ENCODE measurements at places on chromosomes 4 and X.

- DNase-seq: no peak
Observed at GRCh38 chr4:15198070-15198727, 195.9 kb downstream of the CPEB2 start.

- no peak for DNase-seq
Observed at GRCh38 chrX:123188081-123188480, 4.0 kb downstream of the GRIA3 start.

- no peak for DNase-seq
Observed at GRCh38 chr4:1260418-1261106, 11.6 kb upstream of the CTBP1 start.

DNA sequence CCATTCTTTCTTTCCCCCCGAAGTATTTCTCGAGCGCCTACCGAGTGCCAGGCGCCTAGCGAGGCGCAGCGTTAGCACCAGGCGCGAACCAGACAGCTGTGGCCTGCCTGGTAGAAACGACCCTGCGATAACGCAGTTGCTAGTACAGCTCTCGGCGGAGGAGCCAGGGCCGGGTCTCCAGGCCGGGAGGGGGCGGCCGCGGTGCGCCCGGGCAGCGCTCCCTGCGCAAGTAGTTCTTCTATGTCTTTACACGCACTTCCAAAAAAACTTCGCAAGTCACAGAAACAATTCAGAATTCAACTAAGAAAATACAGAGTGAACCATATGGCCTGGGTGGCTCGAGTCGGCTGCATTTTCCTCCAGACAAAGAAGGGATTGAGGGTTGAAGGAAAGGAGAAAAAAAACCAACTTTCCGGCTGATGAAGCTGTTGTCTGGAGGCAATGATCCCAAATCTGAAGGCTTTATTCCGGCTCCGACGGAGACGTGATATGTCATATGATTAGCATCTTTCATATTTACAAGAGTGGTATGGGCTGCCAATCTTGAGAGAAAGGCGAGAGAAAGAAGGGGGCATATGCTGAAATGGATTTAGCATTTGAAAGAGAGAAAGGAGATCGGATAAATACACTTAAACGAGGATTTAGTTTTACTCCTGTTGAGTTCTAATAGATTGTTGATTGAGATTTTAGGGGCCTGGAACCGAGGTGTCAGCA lies 7.2 kb upstream of the NEUROG2 start:
- DNase-seq: no peak

GRCh38 chrX:39361736-39362135 lies 560.5 kb downstream of the MID1IP1 start:
- DNase-seq: no peak

DNA sequence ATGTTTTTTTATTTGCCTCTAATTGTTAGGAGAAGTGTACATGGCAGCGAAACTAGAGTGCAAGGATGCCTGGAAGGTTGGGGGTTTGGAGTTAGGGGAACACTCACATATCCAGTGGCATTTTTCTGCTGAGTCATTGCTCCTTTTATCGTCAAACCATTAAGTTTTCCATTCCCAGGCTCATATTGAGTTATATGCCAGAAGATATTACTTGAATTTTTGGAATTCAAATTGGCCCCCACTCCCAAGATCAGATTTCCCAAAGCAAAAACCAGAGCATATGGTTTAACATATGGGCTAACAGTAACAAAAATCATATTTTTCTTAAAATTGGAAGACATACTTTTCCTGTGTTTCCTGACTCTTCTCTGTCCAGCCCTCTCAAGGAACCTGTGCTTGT lies 152.7 kb downstream of the FSTL5 start:
- DNase-seq: no peak

GRCh38 chr4:8537041-8537461 lies 43.1 kb upstream of the GPR78 start:
- DNase-seq: no peak

DNA sequence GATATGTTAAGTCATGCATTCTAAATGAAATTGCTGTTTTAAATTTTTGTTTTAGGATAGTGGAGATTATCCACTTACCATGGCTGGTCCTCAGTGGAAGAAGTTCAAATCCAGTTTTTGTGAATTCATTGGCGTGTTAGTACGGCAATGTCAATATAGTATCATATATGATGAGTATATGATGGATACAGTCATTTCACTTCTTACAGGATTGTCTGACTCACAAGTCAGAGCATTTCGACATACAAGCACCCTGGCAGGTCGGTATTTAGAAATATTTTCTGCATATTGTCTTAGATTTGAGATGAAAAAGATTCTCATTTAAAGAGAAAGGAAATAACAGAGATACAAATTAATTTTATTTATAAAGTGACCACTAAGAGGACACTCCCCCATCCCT lies 83.6 kb downstream of the STAG2 start:
- DNase-seq: no peak

DNA sequence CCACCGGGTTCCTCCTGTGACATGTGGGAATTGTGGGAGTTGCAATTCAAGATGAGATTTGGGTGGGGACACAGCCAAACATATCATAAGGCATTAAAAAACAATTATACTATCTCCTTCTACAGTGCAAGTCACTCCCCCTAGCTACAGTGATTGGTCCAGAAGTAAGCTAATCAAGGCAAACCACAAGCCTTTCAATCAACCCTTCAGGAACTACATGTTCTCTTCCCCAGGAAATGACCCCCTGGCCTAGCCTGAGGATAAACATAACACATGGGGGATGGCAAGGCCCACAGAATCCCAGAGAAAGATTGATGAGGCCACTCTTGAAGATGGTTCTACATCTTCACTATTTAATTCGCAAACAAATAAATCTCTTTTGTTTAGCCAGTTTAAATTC lies 25.2 kb upstream of the FAM241A start:
- no peak for DNase-seq

GRCh38 chrX:119391279-119391678 lies 7.9 kb upstream of the SLC25A43 start:
- DNase-seq: no peak

DNA sequence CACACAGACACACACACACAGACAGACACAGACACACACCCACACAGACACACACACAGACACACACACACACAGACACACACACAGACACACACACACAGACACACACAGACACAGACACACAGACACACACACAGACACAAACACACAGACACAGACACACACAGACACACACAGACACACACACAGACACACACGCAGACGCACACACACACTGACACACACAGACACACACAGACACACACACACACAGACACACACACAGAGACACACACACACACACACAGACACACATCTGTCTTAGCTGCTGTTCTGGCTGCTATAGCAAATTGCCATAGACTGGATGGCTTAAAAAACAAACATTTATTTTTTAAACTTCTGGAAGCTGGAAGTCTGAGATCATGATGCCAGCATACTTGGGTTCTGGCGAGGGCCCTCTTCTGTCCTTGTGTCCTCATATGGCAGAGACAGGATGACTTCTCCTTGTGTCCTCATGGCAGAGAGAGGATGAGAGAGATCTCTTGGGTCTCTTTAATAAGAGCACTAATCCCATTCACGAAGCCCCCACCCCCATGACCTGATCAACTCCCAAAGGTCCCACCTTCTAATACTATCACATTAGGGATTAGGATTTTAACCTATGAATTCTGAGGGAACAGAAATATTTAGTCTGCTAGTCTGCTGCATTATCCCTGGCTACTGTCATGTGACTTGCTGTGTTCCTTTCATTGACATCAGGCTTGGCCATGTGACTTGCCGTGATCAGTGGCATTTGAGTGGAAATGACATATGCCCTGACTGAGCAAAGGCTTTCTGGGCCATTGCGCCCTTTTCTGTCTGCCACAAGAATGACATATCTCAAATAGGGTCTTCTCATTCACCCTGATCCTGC lies 32.7 kb upstream of the RASGEF1B start:
- DNase-seq: no peak

DNA sequence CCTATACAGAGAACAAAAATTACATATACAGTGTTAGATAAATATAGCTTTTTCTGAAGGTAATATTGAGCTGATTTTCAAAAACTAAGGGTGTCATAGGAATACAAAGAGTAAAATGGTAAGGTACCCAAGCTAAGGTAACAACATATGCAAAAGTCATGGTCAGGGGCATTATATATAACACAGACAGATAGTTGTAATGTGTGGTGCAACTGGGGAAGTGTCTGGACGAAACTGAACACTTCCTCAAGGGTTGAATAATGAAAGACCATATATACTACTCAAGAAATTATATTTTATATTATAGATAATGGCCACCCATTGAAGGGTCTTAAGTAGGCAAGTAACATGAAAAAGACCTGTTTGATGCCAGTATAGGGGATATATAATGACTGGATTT lies 262.1 kb upstream of the CXXC4 start:
- no peak for DNase-seq

- DNase-seq: no peak
Observed at GRCh38 chrX:80388206-80388605, 32.0 kb upstream of the TENT5D start.

GRCh38 chr4:141560056-141560455 lies 76.3 kb upstream of the IL15 start:
- DNase-seq: no peak

DNA sequence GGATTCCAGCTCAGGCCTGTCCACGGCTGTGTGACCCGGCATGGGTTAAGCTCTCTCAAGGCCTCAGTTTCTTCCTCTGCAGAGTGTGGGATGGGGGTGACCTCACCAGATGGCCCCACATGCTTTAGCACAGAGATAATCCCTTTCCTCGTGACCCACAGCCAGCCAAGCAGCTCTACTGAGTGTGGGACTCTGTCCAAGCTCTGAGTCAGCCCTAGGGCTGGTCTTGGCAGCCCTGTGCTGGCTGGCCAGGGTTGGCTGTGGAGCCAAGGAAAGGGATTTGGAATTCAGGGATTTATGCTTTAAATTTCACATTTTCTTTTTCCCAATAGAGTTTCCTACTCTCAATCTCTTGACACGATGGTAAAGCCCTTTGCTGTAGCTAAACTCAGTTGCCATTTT lies 19.7 kb upstream of the SPON2 start:
- DNase-seq: no peak

GRCh38 chr4:67375291-67375690 lies 170.0 kb downstream of the CENPC start:
- no peak for DNase-seq

DNA sequence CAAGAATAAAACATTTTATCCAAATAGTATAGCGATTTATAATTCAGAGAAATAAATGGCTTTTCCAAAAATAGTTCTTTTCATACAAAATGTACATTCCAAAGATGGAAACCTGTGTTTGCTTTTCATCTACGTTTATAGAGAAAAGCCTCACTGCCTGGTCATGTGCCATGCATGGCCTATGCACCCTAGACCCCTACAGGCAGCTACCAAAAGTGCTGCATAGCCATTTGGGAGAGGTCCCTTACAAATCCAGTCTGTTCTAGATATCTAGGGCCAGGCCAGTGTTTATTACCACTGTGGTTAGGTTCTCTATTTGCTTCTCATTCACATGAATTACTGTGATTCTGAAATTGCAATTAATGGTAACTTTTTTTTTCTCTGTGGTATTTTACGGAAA lies 17.2 kb downstream of the HMGB2 start:
- DNase-seq: no peak
